NCI-H460 (cell line): ENCODE measurements at places on chromosomes 1 and 21.

GRCh38 chr1:70204600-70204999, 779 bp downstream of the LRRC40 start:
- no peak for DNase-seq

DNA sequence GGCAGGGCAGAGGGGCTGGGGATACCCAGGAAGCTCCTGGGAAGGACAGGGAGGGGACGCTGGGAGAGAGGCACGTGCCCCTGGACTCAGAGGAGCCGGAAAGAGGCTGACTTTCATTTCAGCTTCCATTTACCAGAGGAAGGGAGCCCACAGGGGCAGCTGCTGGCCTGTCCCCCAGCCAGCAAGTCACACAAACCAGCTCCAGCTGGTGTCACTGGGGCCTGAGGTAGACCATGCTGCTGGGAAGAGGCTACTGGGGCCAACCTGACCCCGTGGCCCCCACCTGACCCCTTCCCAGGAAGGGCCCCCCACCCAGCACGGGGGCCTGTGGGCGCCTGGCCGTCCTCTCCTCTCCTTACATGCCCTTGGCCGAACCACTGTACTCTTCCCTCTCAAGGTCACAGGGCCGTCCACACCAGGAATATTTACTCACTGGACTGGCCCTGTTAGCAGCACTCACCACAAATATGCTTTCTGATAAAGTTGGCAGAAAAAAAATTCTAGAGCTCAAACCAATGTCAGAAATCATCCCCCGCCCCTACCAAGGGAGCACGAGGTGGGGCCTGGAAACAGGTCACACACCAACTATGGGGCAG, 110.5 kb downstream of the CASZ1 start:
- DNase-seq = no peak

GRCh38 chr1:88763649-88764406, 79.8 kb downstream of the PKN2 start:
- no peak for DNase-seq

GRCh38 chr1:82279241-82279640, 478.5 kb downstream of the ADGRL2 start:
- DNase-seq = no peak

GRCh38 chr1:86757272-86757984, 53.1 kb downstream of the SH3GLB1 start:
- no peak for DNase-seq

- no peak for DNase-seq
Measured at GRCh38 chr1:242824435-242824834, 299.9 kb upstream of the PLD5 start.

DNA sequence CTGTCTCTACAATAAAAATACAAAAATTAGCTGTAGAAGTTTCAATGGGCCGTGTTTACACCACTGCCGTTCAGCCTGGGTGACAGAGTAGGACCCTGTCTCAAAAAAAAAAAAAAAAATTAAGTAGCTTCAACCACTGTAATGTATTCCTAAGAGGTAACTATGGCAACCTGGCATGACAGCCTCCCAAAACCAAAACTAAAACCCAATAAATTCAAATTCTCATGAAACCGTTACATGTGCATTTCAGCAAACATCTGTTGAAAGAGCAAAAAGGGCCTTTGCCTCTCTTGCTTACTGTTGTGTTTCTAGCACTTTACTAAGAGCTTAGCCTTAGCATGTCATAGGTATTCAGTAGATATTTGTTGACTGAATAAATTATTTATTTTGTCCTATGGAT, 33.5 kb downstream of the ODR4 start:
- no peak for DNase-seq

DNA sequence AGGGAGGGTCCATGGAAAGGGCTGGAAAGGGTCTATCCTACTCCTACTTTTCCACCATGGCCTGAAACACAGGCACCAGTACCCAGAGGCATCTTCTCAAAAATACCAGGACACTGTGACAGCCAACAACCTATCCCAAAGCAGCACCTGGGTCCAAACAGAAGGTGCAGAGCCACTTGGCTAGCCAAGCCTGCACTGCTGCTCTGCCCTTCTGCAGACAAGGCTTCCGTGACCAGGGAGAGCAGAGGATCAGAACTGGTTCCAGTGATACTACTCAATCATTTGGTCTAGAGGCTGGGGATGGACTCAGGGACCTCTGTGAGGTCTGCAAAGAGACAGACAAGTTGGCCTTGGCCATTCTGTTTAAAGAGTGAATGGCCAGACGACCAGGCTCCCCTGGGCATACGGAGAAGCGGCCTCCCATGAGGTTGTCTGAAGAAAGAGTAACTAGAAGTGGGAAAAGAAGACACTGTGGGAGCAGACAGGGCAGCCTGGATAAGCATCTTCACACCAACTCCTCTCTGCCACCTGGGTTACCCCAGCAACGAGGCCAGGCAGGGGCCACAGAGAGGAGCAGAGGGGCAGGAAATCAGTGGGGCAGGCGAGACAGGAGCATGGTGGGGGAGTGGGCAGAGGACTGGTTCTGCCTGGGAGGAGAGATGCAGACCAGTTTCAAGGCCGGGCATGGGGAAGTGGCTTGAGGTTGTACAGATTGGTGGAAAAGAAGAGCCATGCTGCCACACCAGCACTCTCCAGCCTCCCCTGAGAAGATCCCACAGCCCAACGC, 5.7 kb downstream of the KCNN3 start:
- DNase-seq = no peak

DNA sequence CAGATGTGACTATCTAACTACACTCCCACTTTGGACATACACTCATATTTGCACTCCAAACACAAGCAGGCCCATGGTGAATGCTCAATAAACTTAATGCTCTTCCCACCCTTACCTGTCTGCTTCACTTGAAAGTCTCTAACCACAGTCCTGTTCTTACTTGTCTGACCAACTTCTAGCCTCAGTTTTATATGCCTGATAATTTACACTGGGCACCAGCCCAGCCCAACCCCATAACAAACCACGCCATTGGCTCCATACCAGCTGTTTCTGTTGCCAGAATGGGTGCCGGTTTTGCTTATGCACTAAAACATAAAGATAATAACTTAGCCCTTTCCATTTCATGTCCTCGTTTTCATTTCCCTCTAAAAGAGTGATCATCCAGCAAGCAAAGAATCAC, 395.4 kb downstream of the NTNG1 start:
- no peak for DNase-seq

DNA sequence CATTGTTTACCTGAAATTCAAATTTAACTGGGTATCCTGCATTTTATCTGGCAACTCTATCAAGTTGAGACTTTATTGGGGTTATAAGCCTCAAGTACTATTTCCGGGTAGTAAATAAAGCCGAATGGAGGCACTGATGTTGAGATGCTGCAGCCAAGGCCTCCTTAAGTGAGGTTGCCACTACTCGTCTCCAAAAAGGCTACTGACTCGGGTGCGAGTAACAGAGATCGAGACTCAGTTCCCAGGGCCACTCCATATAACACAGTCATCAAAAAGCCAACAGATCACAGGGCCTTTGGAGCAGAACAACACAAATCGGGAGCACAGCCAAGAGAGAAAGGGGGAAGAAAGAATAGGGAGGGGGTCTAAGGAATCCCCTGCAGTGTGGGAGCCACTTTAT, 524 bp downstream of the COPA start:
- DNase-seq = no peak

- no peak for DNase-seq
Measured at GRCh38 chr1:29380532-29380931, 144.2 kb downstream of the PTPRU start.

GRCh38 chr1:208820580-208821212, 576.5 kb upstream of the PLXNA2 start:
- DNase-seq = no peak

DNA sequence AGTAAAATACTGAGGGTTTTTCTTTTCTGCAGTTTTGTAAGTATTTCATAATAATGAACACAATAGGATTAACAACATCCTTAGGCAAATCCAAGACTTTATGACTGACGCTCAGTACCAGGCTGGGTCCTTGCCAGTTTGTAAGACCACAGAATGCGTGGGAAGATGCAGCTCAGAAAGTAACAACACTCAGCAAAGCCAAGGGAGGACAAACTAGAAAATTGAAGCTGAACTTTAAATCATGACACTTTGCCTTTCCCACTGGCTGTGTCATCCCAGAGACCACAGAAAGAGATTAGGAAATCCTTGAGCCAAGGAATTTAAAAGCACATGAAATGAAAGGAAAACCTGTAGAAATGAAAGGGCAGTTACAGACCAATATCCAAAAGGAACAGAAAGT, 426.3 kb upstream of the CHRM3 start:
- no peak for DNase-seq

DNA sequence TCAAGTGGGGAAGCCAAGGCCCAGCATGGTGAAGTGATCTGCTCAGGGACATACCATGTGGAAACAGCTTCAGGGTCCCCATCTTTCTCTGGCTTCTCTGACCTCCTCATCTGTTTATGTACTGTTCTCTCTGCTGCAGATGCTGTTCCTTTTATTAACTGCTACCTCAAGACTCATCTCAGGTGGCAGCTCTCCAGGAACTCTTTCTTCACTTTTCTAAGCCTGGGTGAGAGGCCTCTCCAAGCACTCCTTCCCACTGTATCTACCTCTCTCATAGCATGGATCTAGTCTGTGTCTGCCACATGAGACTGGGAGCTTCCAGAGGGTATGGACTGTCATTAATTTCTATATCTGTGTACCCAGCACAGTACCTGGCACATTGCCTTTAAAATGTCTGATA, 73.4 kb upstream of the PPM1J start:
- no peak for DNase-seq

DNA sequence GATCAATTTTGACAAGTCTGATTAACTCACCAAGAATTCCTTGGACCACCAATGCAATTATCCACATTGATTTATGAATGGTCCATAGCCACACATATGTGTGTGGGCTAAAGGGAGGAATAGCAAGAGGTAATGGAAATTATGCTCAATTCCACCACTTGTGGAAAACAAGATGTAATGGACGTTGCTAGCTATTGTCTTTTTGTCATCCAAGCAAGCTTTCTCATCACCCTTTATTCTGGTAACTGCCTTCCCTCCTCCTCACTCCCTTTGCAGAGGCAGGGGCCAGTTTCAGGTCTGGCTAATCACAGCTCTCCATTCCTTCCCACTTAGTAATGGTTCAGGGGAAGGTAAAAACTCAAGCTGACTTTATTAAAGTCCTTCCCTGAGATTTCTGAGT, 24.7 kb upstream of the RAB3GAP2 start:
- no peak for DNase-seq

GRCh38 chr1:240946926-240947325, 335.0 kb upstream of the GREM2 start:
- peak; percentile 58 for DNase-seq

DNA sequence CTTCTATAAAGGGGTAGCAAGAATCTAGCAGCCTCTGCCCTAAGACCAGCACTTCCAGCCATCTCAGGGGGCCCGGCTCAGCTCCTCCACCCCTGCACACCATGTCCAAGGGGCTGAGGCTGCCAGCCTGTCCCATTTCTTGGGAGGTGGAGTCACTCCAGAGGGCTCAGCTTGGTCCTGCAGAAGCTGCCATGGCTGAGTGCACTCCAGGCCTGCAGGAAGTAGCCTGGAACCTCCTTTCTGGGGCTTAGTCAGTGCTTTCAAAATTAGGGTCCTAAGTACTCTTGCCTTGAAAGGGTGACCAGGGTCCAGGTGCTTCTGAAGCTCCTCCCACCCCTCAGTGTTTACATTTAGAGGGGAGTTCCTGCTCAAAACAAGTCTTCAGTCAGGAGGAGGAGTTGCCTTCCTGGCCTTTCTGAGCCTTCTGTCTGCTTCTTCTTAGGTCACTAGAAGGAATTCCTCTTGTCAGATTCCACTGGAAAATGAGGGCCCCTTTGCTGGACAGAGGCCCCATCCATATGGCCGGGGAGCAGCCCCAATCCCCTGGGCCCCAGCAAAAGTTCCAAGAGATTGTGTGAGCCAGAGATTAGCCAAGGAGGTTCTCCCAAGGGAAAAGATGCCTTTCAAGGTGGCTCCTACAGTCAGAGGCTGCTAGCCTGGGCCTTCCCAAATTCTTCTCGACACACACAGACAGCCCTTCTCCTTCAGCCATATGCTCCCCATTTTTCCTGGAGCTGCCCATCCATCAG, 128.1 kb upstream of the VAMP3 start:
- DNase-seq = no peak

- no peak for DNase-seq
Measured at GRCh38 chr1:33334081-33334552, 13.2 kb upstream of the A3GALT2 start.

DNA sequence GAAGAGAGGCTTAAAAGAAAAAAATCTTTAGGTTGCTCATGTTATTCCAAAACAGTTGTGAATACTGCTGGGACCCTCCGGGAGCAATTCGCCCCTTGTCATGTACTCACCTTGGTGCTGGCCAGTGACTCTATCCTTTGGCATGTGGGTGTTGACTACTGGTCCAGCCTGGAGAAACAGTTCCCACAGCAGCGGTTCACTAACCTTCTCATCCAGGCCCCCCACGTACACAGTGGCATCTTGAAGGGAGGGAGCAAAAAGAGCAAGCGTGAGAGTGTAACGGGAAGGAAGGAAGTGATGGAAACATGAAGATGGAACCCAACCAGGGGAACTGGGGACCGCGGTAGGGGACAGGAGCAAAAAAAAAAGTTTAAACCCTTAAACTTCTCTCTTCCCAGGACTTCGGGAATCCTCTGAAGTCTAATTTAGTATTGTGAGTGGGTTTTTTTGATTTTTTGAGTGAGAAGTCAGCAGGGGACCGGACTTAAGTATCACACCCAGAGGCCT, 494 bp downstream of the SF3B4 start:
- no peak for DNase-seq

DNA sequence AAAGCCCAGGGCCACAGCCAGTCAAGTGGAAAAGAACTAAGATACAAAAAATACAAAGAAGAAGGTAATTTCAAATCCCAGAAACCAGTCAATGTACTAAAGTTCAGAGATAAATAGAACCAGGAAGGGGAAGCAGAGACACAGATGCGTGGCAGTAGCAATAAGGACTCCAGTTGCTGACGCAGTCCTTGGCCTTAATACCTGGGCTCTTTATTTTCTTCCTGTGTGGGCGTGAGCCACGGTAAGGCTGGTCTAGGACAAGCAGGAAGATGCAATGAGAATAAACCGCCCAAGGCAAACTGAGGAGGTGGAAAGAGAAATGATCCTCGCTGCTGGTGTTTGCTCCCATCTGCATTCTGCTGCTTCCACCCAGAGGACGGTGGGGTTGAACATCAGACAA, 65.6 kb upstream of the PLXNA2 start:
- no peak for DNase-seq

DNA sequence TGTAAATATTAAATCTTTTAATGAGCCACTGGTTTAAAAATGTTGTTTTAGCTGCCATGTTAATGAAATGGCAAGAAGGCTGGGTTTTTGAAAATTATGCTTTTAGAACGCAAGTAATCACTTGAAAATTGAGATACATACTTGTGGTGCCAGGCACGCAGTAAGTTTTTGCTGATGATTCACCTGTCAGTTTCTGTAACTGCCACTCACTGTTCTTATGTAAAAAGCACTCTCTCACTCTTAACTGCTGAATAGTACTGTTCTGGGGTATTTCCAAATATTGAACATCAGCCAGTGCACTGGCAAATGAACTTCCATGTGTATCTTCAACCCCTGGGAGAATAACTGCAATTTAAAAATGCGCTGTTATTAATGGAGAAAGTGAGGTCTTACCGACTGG, 17.9 kb downstream of the LGALS8 start:
- no peak for DNase-seq

- no peak for DNase-seq
Measured at GRCh38 chr1:22788254-22788661, 77.6 kb downstream of the EPHB2 start.
